ENCODE measurements at places on chromosomes 3 and 15.

GRCh38 chr3:14127516-14128161 is 2.8 kb downstream of the TMEM43 start:
- DNase-seq: no peak

DNA sequence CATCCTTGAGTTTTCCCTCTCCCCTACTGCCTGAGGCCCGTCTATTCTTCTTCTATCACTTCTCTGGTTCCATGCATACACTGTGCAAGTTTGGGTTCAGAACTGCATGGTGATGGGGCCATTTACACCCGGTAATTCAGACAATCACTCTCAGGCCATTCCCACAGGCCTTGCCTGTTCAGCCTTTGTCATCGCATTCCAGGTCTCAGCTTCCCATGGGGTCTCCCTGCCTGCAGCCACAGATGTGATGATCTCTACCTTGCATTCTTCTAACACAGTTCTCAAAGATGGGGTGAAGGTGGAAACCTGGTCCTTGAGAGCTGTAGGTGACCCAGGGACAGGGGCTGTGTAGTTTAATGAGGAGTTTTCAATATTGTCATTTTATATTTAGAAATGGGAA is 209.2 kb upstream of the TOPAZ1 start:
- no peak for DNase-seq

DNA sequence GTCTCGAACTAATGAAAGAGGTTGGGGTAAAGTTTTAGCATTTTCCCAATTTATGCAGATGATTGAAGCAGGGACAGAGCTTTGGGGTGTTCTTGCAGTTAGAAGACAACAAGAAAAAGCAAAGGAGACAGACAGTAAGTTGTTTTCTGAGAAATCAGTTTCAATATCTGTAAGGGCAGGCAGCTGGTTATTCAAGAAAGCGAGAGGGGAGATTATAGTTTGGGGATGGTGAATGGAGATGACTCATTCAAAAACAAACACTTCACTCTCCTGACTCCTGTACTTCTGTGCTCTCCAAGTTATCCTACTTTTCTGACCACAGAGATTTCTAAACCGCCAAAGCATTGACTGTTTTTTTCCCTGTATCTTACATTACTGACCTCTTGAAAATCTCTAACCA is 352.0 kb downstream of the GAP43 start:
- DNase-seq: no peak

- no peak for DNase-seq
Measured at GRCh38 chr3:98110550-98110908, 20.0 kb upstream of the OR5H1 start.

GRCh38 chr3:156491192-156491591 is 63.7 kb downstream of the SSR3 start:
- no peak for DNase-seq

DNA sequence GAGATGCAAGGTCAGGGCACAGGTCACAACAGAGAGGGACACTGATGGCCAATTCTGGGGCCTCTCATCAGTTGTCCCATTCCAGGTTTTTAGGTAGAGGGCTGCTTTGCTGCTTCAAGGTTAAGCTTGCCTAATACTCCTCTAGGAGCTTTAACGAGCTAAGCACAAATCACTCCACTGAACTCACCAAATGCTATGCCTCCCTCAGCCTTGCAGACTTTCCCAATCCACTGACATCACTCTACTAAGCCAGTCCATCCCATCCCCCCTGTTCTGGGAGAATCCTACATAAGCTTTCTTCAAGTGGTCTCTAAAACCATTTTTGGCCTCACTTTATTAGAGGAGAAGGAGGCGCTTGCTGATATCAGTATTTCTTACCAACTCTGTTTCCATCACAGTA is 24.8 kb upstream of the PDCD6IP start:
- DNase-seq: no peak

DNA sequence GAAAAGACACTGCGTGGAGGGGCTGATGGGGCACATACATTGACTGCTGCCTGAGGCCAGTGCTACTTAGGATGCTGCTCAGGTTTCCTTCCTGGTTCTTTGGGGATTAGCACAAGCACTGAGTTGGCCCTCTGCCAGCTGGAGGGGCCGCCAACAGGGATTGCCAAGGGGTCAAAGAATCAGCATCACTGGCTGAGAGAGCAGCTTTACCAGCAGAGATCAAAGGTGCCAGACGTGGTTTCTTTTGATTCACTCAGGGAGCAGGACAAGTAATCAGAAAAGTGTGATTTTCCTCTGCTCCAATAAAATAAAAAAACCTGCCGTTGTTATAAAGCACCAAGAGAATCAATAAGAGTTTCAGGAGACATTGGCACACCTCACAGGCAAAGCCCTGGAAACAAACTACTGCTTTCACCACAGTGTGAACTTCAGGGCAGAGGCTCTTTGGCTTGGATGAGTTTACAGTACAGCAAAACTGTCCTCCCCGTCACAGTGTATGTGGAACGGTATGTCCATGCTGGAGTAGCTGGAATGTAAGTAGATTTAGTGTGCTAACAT is 45.8 kb upstream of the FSIP1 start:
- no peak for DNase-seq

DNA sequence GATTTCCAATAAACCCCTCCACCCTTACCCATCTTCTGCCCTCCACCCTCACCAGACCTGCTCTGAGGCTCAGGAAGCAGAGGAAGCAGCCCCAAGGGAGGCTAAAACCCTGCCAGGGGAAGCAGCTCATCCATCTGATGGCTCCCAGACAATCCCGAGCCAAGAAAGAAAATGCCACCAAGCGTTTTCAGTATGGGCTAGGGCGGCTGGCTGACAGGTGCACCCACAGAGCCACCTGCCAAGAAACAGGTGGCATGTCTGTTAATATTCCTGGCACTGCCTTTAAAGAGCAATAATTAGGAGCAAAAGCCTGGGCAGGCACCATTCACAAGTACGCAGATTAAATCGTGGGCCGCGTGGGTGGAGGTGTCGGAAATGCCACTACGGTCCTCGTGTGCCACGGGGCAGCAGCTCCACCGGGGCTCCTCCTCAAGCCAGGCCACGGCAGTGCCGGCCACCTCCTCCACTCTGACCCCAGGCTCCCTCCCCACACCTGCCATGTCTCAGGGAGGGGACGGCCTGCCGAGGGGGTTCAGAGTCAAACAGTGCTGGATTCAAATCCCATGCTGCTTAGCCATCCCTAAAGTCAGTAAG is 23.9 kb upstream of the GRIP2 start:
- DNase-seq: no peak

- DNase-seq: no peak
Measured at GRCh38 chr15:64636556-64636955, 138.8 kb downstream of the RBPMS2 start.

DNA sequence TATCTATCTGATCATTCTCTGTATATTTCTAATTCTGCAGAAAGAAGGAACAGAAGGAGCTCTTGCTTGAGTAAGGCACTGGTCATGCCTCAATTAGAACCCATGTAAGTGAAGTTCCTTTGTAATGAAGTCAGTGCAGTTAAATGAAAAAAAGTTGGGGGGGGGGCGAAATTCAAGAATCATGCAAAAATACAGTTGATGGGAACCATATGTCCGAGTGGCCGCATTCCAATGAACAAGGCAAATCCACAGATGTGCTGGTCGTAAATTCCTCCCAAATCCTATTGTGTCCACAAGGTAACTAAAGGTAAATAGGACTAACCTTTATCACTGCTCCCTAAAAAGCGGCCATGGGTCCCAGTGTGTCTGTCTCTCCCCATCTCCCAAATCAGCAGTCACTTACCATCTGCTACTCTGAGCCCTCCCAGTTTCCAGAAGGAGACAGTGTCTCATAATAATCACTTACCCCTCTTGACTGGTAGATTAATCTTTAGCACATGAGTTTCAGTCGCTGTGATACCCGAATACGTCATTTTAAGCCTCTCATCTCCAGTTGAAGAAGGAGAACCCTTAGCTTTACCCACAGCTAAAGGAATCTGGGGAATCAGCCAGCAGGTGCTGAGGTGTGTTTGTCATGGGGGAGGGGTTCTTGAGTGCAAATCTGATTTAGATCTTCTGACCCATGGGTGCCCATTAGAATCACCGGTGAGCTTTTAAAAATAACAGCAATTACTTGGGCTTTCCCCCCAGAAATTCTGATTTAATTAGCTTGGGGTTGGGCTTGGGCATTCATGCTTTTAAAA is 56.3 kb upstream of the EPHB3 start:
- DNase-seq: no peak

DNA sequence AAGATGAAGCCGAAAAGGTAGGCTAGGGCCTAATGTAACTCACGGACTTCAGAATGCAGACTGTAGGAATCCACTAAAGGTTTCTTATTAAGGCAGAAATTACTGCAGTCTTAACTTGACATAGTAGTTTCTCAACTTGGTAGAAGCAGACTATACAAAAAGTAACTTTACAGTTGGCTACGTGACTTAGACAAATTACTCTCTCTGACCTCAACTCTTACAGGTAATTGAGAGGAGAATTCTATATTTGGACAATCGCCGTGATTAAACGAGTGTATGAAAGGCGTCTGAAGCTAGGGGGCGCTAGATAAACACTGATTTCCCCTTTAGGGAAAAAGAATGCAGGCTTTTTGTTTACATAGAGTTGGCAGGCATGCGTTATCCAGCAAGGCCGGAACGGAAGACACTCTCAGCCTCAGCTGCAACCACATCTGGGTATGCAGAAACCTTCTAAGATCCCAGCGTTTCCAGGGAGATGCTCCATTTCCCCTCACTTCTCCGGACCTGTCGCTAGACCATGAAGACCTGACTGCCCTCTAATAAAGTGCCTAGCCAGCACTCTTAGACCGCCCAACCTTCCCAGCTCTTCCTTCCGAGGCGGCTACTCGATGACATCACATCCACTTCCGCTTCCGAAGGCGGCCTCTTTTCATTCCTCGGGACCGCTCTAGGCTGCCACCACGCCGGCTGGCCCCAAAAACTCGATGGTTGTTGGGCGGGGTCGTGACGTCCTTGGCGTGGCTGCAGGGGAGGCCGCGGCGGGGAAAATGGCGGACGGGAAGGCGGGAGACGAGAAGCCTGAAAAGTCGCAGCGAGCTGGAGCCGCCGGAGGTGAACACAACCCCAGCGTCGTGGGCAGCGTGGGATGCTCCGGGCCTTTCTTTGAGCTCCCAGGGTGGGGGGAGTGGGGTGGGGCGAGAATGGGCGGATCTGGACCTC is at the start of gene PCNP:
TSS of gene PCNP (plus strand) at position 732 of the 939 bp plus-strand sequence. CDS start at position 768, 36 bp downstream.
- peak; percentile 97 for DNase-seq

GRCh38 chr15:58444658-58445332 is 13.0 kb downstream of the LIPC start:
- no peak for DNase-seq

DNA sequence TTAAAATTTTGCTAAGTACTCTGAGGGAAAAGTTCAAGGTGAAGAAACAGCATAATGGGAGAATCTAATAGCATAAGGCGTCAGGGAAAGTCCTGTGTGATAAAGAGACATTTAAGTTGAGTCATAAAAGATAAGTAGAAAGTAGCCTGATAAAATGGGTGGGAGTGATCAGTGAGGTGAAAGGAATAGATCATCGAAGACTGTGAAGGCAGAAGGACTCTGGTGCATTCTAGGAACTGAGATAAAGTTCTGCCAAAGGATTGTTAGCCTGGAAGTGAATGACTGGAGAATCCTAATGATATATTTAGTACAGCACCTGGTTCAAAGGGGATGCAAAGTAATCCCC is 149.9 kb downstream of the CFAP20DC start:
- no peak for DNase-seq

All from stimulated activated CD8-positive, alpha-beta memory T cell treated with anti-CD3 and anti-CD28 coated beads, Interleukin-15, amount 100 ng/mL, for 48 hours (primary cell).